ENCODE measurements at places on chromosomes 5 and 9.

GRCh38 chr5:135810188-135810943 lies 24.1 kb upstream of the SLC25A48 start:
- DNase-seq, result no peak

DNA sequence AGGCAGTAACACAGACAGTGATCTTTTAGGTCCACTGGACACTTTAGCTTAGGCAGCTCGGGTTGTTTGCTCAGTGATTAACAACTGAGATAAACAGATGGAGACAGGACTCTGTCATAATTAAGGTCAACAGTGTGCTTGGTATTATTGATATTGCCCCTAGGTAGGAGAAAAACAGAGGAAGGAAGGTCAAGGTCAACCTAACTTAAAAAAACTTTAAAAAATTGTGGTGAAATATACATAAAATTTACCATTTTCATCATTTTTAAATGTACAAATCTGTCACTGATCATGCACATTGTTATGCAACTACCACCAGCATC lies 2.1 kb upstream of the HSPA4 start:
- no peak for DNase-seq

GRCh38 chr5:6497262-6497661 lies 48.6 kb downstream of the UBE2QL1 start:
- no peak for DNase-seq

DNA sequence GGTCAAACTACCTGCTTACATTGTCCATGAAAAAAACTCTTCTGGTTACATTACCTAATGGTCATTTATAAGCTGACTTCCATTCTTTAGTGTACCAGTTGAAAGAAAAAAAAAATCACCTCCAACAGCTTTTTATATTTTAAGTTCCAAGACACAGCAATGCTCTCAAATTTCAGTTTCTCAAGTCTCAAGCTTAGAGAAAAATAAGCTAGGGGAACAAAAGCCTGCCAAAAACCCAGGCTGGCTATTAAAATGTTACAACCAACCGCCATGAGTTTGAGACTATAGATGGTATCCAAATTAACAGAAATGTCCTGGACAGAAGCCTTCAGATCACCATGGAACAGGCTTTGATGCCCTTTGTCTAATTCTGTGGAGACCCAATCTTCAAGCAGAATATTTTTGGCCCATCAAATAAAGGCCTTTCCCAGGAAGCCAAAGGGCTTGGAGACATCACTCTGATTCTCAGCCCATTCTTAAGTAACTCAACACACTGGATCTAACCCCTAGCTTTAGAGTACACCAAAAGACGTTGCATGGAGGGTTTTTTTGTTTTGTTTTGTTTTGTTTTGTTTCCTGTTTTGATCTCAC lies 343.7 kb downstream of the GLIS3 start:
- no peak for DNase-seq

DNA sequence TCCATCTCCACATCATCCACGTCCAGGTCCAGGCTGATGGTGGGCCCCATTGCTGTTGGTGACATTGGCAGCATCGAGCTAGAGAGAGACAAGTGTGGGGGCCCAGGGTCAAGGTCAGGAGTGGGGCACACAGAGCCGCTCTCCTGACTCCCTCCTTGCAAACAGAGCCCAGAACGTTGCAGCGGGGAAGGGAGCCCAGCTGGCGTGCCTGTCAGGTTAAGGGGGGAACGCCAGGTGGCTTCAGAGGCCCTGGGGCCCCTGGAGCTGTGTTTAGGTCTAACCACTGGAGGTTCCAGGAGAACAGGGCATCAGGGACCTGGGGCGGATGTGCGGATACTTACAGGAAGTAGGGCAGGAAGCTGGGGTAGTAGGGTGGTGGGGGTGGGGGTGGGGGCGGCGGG lies 7.5 kb downstream of the RNF44 start:
- DNase-seq, result no peak

DNA sequence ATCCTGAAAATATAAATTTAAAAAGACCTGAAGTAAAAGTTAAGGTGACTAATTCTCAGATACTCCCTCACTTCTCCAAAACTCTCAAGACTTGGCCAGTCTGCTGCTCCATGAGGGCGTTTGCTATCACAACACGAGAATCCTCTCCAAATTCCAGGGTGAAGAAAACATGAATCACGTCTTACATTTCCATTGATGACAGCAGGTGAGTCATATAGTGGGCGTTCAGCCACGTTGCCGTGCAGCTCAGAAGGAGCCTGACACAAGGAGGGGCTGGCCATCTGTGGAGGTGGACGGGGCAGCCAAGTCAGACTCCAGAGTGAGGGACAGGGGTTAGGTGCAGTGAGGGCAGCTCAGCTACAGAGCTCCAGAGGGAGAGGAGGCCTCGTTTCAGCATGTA lies 555.1 kb upstream of the ADAMTS16 start:
- DNase-seq, result no peak

GRCh38 chr5:23352446-23352845 lies 155.0 kb upstream of the PRDM9 start:
- no peak for DNase-seq

DNA sequence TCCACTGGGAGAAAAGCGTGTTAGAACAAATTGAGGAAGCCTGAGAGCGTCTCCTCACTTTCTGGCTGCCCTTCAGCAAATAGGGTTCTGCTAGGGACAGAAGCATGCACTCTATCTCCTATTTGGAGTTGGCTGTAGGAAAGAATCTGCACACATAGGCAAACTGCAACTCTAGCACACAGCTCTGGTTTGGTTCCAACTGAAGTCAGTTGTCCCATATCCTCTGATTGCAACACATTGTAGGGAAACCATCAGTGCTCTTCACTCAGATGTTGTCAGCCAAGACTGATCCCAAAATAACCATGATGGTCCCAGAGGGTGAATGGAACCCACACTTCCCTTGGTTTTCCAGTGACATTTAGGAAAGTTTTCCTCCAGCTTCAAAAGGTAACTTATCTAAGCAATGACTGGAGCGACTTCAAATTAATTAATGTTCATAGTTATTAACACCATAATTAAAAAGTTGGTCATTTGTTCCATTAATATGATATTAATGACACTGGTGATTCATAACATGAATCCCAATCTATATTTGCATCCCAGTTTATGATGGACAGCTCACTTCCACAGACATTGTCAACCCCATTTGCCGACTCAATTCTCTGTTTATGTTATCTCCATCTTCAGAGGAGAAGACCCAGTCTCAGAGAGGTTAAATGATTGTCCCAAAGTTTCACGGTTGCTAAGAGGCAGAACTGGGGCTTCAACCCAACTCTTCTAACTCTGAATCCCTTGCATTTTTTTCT lies 136.7 kb upstream of the ZNF462 start:
- no peak for DNase-seq

- DNase-seq, result no peak
Observed at GRCh38 chr5:154196955-154197652, 6.6 kb downstream of the GALNT10 start.

GRCh38 chr9:109880276-109881169 lies 100.5 kb downstream of the PALM2AKAP2 start:
- no peak for DNase-seq

DNA sequence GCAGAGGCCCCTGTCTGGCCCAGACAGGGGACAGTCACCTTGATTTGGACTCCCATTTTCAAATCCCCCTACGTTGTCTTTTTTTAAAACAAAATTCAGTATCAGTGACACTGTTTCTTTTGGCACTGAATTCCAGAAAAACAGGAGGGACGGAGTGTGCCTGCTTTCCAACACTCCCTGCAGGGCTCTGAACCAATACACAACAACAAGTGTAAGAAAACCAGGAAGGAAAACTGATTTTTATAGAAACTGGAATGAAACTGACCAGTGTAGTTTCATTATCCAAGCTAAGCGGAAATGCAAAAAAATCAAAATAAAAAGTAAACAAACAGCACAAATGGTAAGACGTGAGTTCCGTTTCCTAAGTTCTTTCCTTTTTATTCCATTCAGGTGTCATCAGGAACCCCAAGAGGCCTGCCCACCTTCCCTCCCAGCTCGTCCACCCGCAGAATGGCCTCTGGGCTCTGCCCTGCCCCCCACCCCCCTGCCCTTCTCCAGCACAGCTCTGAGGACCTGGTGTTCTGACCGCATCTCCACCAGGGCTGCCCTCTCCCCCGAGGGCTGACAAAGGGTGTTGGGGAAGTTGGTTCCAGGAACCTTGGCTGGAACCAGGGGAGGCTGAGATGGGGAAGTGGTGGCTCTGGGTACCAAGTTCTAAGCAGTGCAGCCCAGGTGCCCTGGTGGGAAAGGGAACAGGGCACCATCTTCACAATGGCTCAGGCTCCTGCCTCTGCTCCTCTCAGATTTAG lies 73.6 kb downstream of the PSD2 start:
- no peak for DNase-seq

GRCh38 chr5:140953234-140953633 lies 13.0 kb upstream of the PCDHAC2 start:
- DNase-seq, result no peak

GRCh38 chr5:131649161-131649560 lies 14.1 kb upstream of the RAPGEF6 start:
- no peak for DNase-seq

GRCh38 chr9:2241461-2241835 lies 226.3 kb downstream of the SMARCA2 start:
- no peak for DNase-seq

DNA sequence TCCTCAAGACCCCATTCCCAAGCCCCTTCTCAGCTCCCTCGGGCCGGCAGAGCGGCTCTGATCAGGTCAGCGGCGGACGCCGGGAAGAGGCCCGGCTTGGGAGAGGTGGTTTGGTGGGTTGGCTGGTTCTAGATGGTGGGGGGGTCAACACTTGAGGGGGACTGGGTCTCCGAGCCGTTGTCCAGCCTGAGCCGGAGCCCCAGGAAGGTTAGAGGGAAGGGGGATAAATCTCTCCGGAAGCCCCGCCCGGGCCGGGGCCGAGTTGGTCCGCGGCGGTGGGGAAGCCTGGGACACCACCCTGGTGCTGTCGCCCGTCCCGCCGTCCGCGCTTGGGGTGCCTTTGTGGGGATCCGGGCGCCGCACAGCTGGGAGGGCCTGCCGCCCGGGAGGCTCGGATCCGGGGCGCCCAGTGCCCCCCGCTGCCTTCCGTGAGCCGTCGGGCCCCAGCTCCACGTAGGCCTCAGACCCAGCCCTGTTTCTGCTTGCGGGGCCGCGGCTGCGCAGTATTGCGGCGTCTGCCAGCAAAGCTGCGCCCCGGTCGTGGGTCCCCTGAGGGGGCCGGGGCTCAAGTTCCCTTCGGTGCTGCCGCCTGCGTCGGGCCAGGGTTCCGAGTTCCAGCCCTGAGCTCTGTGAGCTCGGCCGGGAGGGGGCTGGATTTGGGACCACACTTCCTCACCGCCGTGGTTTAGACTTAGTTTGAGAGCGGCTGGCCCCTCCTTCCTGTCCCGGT lies 542 bp upstream of the TRIM52 start:
- no peak for DNase-seq

DNA sequence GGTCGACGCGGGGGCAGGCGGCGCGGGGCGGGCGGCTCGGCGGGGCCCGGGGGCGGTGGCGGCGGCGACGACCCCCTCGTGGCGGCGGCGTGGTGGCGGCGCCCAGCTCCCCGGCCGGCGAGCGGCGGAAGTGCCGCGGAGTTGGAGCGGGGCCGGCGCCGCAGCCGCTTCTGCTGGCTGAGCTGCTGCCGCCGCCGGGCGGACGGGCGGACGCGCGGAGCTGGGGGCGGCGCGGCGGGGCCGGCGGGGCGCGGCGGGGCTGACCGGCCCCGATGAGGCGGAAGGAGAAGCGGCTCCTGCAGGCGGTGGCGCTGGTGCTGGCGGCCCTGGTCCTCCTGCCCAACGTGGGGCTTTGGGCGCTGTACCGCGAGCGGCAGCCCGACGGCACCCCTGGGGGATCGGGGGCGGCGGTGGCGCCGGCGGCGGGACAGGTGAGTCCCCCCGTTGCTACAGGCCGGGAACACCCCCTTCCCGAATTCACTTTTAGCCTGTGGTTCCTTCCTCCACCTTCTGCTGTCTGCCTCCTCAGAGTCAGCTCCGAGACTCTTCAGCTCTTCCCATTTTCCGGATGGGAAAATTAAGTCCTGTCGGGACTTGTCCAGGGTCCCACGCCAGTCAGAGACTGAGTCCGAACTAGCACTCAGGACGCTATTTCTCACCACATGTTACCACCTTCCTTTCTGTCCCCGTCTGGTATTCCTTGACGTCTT lies at the start of gene GALNT10:
Gene GALNT10, plus strand, starts transcription at position 139 of the 710 bp plus-strand sequence. Its CDS starts 134 bp downstream, at position 273.
- peak; percentile 72 for DNase-seq

DNA sequence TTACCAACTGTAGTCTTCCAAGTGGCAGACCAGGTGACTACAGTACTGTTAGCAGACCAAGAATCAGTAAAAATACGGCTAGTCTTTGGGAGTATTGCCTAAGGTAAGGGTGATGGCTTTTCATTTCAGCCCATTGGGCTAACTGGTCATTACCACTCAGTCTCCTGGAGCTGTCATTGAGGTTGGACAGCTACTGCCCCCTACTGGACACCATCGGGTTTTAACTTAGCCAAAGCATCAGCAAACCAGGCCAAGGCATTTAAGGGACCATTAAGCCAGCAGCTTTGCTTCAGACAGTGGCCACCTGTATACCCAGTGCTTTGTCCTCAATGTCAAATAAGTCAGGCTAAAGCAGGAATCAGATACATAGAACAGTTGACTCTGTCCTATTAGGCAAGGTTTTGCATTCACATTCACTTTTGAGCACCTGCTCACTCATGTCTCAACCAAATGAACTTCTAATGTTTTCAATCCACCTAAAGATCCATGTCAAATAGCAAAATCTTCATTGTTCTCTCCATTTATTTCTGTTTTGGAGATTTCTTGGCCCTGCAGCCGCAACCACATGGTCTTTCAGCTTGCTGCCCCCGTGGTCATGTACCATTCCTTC lies 117.2 kb downstream of the INVS start:
- DNase-seq, result peak; percentile 33

DNA sequence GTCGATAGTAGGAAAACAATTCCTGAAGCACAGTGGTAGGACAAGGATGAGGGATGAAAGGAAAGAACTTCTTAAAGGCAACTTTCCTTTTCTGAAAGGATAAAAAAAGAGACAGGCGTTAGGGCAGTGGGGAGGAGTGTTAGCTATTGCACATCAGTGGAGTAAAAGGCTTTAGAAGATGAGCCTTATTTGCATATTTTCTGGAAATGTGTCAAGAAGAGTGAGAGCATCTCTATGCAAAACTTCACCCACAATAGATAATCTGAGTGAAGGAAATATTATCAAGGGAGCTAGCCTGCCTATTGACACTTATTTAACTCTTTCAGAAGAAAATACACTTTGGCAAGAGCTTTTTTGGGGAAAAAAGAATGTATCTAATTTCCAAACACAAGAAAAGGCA lies 151.6 kb downstream of the MACIR start:
- DNase-seq, result no peak

DNA sequence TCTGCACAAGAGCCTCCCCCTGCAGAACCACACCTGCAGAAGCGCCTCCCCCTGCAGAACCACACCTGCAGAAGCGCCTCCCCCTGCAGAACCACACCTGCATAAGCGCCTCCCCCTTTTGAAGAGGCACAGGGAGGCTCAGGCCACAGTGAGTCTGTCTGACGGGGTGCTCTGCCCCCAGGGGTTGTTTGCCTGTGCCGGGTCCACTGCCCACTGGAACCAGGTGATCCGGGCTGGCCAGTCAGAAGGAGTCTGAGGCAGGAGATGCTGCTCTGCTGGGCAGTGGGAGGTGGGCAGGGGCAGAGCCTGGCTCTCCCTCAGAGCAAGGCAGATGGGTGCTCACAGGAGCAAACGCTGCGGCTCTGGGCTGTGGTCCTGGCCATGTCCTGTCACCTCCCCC lies 60.8 kb upstream of the RNU6ATAC start:
- no peak for DNase-seq
